Hematopoietic multipotent progenitor cell treated with erythropoietin and hydrocortisone succinate and interleukin-3 and kit ligand, for 6 days (in vitro differentiated cells): ENCODE measurements at places on chromosomes 5 and 9.
A peak's percentile ranks its signal among the peaks of the same experiment; 100 is the strongest.

- DNase-seq, result no peak
Observed at GRCh38 chr5:119470105-119470763, 17.9 kb downstream of the HSD17B4 start.

DNA sequence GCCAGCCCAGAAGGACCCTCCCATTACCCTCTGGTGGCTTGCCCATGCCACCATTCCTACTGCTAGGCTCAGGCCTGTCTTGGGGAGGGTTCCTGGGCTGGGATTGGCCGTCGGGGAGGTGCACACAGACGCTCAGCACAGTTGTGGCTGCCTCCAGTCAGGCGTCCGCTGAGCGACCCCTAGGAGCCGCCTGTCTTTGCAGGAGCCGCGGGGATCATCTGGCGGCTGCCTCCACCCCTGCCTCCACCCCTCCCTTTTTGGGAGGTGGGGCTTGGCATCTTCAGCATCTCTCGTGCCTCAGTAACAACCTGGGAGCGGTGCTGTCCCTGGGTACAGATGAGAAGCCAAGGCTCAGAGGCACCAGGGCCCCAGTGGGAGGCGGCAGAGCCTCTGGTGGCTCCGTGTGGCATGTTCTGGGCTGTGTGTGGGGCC, 39.6 kb downstream of the RXRA start:
- DNase-seq, result peak; percentile 75

- peak; percentile 63 for DNase-seq
Observed at GRCh38 chr9:4366591-4367330, 66.9 kb upstream of the GLIS3 start.

DNA sequence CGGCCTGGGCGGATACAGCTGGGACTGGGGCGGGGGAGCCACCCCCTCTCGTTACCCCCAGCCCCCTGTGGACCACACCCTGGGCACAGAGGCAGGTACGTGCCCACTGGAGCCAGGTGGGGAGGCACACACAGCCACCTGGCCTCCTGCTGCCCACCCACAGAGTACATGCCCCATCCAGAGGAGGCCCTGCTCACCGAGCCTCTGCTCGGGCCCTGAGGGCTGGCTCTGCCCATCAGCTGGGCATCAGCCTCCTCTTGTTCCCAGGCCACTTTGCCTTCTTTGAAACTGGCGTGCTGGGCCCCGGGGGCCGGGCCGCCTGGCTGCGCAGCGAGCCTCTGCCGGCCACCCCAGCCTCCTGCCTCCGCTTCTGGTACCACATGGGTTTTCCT, 6.3 kb downstream of the MAMDC4 start:
- no peak for DNase-seq

- DNase-seq, result no peak
Observed at GRCh38 chr5:55081541-55081940, 20.9 kb upstream of the GZMA start.

GRCh38 chr5:77718934-77719610, 57.1 kb downstream of the TBCA start:
- no peak for DNase-seq

DNA sequence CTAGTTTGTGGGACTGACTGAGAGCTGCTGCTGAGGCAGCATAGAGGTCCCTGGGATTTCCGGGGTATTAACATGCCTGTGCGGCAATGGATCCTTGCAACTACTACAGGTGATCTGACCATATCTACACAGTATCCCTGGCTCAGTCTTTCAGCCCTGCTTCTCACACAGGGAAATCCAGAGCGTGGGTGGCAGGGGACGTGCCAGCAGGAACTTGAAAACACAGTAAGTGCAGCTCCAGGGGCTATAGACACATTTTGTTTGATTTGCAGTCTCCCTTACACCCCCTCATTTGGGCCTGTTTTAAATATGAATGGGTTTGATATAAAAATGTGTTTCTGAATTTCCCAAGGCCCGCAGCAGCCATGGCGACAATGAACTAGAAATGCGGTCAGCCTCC, 209.5 kb downstream of the DCP2 start:
- DNase-seq, result no peak

- no peak for DNase-seq
Observed at GRCh38 chr5:145130996-145131395, 704.1 kb downstream of the PRELID2 start.

- DNase-seq, result no peak
Observed at GRCh38 chr5:16774806-16775205, 158.0 kb upstream of the RETREG1 start.

DNA sequence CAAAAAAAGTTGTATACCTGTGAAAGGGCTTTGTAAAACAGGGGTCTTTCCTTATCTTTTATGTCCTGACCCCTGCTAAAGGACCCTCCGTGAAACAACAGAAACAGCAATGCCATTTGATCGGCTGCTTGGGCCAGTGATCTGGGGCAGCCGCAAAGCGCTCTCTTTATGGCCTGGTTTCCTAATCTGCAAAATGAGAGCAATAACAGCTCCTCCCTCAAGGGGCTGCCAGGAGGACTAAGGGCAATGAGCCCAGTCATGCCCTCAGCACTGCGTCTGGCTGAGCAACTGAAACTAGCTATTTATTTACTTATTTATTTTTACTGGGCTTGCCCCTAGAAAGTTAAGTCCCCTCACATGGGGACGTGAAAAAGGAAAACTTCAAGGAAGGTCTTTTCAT, 18.3 kb downstream of the CMBL start:
- peak; percentile 86 for DNase-seq

DNA sequence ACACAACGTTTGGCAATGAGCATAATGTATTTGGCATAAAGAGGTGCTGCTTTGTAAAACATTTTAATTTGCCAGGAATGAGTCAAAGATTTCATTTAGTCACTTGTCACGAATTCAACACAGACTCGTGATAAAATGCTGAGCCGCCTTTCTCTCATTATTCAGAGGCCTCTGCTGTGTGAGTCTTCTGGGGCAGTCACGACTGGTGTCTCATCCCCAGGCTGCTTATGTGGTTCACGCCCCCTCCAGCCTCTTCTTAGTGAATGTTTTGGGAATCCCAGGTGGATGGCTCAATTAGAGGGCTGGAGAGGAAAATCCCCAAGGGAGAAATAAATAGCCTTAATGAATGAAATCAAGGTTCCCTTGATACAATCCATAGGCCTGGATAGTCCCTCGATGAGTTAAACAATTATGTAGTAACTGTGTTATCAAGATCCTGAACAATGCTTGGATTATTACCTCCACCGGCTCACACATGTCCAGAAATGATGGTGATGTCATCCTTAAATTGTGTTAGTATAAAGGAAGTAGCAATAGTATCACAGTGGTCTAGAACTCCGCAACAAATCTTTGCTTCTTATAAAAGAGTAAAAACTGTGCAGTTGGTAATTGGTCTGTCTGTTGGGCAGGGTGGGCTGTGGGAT, 192.1 kb upstream of the ADAMTS16 start:
- no peak for DNase-seq

- DNase-seq, result peak; percentile 37
Observed at GRCh38 chr9:90801973-90802322, 329 bp downstream of the SYK start.

DNA sequence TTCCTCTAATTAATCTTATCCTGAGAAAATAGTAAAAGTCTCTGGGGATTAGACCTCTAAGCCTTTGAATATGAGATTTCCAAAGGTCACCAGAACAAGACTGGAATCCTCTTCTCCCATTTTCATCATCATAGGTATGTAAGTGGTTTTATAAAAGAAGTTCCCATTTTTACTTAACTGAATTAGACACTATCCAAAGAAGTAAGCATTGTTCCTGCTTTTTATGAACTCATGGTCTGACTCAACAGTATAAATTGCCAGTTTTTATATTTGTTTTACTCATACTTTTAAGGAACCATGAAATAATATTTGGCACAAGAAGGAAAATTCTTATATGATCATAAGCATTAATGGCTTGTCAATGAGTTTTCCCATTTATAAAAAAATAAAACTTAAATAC, 167.1 kb upstream of the ADRA1B start:
- no peak for DNase-seq

DNA sequence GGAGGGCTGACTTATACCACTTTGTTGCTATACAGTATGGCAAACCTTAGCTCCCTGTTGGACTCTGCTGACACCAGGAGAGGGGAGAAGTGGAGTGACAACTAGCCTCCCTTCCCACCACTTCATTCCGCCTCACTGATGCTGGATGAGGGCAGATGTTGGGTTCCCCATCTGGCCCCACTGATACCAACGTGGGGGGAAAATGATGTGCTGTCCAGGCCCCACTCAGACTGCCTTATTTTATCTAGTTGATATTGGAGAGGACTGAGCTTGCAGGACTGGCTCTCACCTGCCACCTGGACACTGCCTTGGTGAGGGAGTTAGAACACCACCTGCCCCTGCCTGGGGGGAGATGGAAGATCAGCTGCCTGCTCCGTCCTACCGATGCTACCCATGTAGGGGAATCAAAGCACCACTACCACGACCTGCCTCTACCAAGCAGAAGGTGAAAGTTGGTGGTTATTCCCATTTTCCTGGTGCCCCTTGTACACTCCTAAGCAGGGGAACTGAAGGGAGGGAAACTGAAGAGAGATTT, 292.1 kb downstream of the GADD45G start:
- no peak for DNase-seq

- DNase-seq, result no peak
Observed at GRCh38 chr5:63025679-63026078, 447.1 kb downstream of the LRRC70 start.

DNA sequence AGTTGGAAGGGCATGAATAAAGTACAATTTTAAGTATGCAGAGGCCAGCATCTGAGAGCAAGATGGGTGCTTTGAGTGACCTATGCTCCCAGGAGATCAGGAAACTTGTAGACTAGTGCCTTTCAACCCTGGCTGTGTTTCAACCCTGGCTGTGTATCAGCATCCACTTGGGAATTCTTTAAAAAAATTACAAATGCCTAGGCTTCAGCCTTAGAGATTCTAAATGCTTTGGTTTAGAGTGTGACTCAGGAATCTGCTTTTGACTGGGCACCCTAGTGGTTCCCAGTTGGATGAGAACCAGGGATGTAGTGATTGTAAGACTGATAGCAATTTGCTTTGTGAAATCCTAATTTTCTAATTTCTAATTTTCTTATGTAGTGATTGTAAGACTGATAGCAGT, 65.6 kb downstream of the RALGPS1 start:
- DNase-seq, result no peak

- DNase-seq, result no peak
Observed at GRCh38 chr5:135011355-135012032, 22.5 kb downstream of the PITX1 start.

GRCh38 chr5:129904102-129904666, at the start of gene CHSY3:
Gene CHSY3, plus strand, starts transcription at chr5:129904465.
- peak; percentile 85 for DNase-seq

- no peak for DNase-seq
Observed at GRCh38 chr5:31268686-31269085, 75.2 kb downstream of the CDH6 start.

GRCh38 chr5:42653705-42654104, 102.9 kb upstream of the CCDC152 start:
- no peak for DNase-seq

DNA sequence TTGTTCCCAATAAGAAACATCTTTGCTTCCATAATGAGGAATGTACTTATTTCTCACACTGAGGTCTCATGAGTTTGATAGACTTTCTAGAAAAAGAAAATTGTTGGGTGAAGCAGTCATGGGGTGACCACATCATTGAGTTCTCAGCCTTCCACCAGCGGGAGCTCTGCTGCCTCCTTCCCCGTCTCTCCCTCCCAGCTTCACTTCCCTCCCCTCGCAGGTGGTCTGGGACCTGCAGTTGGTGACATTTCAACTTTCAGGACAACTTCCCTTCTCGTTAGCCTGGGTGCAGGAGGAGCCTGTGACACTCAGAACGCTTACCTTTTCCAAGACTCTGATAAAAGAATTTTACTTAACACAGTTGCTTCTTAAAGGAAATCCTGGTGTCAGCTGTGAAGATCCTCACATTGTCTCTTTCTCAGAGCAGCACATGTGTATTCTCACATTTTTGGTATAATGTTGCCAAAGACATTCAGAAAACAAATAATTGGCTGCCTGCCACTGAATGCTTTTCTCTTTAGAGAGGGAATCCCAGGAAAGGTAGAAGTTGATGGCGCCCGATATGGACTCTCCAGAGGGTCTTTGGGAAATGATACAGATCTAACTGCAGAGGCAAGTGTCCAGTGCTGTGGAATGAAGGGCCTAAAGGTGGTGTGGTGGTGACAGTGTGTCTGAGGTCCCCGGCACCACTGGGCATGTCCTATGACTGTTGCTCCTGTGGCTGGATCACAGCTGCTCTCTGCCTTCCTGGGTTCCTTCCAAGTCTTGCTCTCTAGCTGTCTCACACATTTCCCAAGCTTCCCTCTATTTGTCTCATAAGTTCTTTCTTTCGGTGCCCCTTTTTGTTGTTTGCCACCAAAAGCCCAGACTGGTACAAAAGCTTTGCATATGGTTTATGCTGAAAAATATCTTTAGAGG, 238.1 kb downstream of the GAS1 start:
- DNase-seq, result no peak

- peak; percentile 89 for DNase-seq
Observed at GRCh38 chr9:38068701-38069628, at the start of gene SHB. Gene SHB, minus strand, starts transcription at chr9:38069227. Its CDS starts 582 bp downstream, at chr9:38068645.

DNA sequence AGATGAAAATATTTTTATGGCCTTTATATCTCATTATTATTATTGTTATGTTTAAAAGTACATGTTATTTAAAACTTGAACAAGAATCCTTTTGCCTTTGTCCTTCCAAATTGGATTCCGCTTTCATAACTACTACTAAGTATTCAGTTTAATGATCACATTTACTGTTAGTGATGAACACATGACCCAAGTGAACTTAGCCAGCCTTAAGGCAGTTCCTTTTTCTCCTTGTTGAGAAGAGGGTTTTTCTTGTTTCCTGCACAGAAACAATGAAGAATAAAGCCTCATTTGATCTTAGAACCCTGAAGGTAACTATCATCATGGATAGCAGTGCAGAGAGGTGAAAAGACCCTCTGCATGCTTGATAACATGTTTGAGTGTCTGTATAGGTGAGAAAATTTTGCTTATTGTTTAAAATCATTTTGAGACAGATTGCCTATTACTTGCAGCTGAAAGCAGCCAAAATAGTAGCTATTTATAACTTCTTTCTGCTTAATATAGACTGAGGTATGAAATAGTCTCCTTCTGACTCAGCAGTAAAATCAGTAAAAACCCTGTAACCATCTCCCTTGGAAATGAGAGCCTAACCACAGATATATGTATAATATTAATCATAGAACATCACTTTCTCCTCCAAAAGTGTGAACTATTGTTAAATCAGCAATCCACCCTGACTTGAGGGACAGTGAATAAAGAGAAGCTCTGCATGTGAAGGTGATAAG, 266.2 kb downstream of the SPATA31D1 start:
- DNase-seq, result no peak

- no peak for DNase-seq
Observed at GRCh38 chr5:44885903-44886302, 77.2 kb downstream of the MRPS30 start.

GRCh38 chr5:134526483-134527155, 1.1 kb downstream of the JADE2 start:
- DNase-seq, result peak; percentile 79

- no peak for DNase-seq
Observed at GRCh38 chr9:16304301-16304700, 566.2 kb downstream of the BNC2 start.

- DNase-seq, result no peak
Observed at GRCh38 chr5:69170495-69170894, 3.5 kb downstream of the CCNB1 start.
